NCI-H1436 (cell line): ENCODE measurements at places on chromosomes 6 and 20.

DNA sequence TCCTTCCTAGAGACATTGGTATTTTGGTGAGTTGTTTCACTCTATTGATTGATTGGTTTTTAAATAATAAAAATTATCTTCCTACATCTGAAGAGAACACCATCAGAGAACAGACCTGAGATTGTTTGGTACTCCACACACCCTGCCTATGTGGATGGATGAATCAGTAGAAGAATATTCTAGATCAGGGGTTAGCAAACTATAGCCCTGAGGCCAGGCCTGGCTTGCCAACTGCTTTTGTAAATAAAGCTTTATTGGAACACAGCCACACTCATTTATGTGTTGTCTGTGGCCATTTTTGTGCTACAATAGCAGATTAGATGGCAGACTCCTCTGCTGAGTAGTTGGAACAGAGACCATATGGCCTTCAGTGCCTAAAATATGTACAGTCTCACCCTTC lies 139.6 kb upstream of the INSM1 start:
- no peak for DNase-seq

- DNase-seq = no peak
Measured at GRCh38 chr6:113112086-113112485, 745.1 kb upstream of the MARCKS start.

DNA sequence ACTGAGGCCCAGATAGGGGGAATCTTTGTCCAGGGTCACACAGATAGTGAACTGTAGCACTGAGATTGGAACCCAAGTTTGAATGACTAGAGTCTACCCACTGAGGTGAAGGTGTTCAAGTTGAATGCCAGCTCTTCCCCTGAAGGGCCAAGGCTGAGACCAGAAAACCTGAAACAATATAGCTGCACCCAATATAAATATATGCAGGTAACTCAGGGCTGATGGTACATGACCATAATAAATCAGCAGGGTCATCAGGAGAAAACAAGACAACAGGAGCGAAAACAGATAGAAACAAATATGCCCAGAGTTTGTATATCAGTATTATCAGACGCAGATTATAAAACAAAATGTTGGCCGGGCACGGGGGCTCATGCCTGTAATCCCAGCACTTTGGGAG lies 4.0 kb upstream of the RBCK1 start:
- DNase-seq = no peak

DNA sequence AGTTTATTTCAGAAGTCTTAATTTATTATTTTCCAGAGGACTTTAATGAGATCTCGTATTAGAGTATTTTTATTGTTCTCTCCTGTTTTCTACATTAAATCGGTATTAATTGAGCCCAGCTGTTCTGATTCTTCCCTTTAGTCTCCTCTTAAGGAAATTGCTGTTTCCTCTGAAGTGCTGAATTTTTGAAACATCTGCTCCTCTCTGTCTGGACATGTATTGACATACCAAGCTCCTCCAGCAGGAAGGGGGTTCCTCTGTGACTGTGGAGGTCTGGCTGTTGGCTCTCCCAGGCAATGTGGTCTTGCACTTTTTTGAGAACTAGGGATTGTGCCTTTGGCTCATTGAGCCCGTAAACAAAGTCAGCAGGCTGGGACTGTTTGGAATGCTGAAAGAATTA lies 74.9 kb downstream of the MAP3K4 start:
- DNase-seq = no peak

GRCh38 chr20:38092260-38092857 lies 58.8 kb downstream of the RPRD1B start:
- peak; percentile 31 for DNase-seq

- no peak for DNase-seq
Measured at GRCh38 chr6:108432792-108433191, 127.9 kb upstream of the FOXO3 start.

DNA sequence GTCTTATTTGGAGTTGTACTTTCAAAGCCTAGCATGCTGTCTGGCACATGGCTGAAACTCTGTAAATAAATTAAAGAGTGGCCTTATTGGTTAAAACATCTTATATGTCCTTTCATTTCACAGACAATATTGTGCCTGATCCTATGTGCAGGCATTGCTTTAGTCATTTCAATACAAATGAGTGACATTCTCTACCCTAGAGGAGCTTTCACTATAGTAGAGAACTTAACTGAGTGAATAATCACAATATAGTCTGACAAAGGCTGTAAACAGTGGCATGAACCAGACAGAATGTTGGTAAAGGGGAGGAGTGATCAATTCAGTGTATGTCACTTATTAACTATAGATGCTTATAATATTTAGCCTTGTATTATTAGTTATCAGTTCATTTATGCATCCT lies 481.8 kb downstream of the TFAP2B start:
- DNase-seq = no peak

DNA sequence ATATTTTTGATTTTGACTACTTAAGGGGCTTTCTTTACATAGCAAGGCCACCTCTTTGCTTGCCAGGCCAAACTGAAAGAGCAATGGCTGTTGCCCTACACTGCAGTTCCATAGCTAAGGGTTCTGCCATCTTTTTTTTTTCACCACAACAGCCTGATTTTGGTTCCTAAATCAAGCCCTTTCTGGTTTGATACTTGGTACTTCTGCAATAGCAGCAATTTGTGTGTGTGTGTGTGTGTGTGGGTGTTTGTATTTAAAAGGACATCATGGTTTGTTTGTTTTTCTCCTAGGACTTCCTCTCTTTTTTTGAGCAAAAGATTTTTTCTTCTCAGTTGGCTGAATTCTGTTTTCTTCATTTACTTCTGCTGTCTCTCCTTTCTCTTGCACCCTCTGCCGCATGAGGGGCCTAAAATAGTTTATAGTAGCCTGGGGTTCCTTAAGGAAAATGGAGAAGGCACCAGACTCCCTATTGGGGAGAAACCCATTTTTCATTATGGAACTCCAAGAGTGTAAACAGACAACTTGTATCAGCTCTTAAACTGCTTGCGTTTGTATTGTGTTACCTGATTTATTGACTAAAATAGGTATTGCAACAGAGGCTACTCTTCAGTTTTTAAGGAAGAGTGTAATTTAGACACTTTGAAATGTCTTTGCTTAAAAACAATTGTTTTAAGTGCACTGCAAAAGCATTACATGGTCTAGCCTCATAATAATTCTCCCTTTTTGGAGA lies 12.2 kb upstream of the GCLC start:
- no peak for DNase-seq

- no peak for DNase-seq
Measured at GRCh38 chr6:166471797-166472260, 89.1 kb upstream of the MPC1 start.

- no peak for DNase-seq
Measured at GRCh38 chr20:8390037-8390433, 258.0 kb downstream of the PLCB1 start.

DNA sequence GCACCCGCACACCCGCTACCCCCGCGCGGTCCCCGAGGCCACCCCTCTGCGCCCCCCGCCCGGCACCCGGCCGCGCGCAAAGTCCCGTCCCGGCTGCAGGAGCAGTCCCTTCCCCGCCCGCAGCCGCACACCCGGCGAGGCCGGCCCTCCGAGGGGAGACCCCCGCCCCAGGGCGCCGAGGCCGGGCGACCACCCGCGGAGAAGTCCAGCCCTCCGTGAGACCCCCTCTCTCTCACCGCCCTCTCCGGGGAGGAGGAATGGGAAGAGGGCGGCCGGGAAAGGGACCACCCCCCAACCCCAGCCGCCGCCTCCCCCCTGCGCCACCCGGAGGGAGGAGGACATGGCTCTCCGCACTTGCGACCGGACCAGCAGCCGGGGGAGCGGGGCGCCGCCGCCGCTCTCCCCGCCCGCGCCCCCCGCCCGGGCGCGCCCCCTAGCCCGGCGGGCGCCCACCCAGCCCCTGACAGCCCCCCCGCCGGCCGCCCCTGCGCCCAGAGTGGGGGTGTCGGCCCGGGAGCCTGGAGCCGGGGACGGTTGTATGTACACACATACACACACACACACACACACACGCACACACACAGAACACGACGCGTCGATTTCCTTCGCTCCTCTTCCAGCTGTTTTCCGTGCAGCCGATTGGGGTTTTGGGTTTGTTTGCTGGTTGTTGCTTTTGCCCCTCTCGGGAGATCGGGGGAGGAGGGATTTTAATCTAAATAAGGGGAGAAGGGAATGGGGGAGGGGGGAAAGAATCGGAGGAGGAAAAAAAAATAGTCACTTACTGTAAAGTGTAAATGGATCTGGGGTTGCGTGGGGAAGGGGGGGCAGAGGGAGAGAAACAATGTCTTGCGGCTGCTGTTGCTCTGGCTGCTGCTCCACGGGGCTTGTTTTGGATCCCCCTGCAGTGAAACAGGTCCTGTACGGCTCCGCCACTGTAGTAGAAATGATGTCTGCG lies at the start of gene ATXN1:
Gene ATXN1 (minus strand): TSS at position 945 of the 955 bp plus-strand sequence.
- peak; percentile 18 for DNase-seq

DNA sequence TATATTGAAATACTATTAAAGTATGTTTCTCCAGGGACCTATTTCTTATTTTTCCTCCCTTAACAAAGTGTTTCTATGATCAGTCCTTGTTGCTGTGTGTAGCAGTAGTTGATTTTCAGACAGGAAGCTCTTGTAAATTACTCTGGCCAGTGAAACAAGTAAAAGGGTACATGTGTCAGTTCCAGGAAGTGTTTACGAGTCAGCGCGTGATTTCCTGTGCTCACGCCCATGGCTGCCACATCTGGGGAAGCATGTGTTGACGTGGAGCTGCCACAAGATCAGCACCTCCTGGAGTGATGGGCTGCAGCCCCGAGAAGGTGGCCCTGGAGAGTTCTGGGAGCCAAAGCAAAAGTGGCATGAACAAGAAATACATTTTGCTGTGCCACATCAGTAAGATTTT lies 38.6 kb upstream of the GGTLC1 start:
- no peak for DNase-seq

DNA sequence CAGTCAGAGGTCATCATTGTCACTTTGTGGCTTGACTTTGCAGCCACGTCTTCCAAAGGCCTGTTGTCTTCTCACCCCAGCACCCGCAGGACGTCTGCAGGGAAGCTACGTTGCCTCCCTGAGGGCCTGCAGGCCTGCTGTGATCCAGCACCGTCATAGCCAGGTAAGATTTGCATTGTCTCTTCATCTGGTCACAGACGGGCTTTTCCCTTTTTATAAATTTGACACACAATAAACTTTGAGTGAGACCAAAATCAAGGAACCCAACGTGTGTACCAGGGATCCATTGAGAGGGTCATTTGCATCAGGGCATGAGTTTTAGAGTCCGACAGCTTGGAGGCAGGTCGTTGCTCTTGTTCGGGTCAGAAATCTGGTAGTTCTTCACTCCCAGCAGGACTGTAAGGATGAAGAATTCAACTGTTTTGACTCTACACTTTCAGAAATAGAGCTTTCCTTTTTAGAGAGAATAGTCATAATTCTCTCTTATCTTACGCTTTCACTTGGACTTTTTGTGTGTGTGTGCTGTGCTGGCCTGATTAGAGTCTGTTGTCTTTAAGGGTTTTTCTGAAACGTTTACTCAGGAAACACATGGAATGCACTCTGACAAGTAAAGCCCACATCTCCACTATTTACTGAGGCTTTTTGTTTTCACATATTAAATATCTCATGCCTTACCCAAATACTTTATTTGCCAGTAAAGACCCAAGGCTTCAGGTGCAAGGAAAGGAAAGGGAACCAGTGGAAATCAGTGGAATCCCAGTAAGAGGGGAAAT lies 177.2 kb upstream of the TAB2 start:
- no peak for DNase-seq

DNA sequence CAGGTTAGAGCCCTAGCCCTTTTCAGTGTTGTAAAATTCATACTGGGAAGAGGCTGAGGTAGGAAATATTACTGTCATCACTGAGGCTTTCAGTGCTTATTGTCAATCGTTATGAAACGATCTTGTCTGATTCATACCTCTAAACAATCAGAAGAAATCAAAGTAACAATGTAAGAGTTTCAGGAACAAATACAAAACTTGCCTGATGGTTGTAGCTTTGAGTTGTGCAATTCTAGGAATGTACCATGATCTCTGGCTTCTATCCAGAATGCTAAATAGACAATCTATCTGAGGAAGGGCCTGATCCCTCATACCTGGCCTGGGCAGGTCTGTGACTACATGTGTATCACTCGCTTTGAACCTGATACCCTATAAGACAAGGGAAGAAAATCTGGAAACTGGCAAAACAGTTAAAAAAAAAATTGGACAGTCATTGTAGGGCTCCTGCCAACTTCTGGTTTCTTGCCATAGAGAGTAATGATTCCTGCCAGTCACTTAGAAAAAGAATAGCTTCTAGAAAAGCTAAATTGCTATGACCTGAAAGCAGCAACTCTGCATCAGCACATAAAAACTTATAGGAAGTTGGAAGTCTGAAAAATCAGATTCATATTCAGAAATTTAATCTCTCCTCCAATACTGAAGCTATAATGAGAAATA lies 234.7 kb downstream of the BTBD9 start:
- no peak for DNase-seq

GRCh38 chr20:5602346-5602745 lies 147.9 kb upstream of the SHLD1 start:
- DNase-seq = no peak

- no peak for DNase-seq
Measured at GRCh38 chr6:140160909-140161308, 786.5 kb upstream of the CITED2 start.

GRCh38 chr20:34045294-34045693 lies 51.6 kb downstream of the RALY start:
- DNase-seq = no peak

GRCh38 chr20:54539521-54540046 lies 64.2 kb downstream of the DOK5 start:
- DNase-seq = no peak

DNA sequence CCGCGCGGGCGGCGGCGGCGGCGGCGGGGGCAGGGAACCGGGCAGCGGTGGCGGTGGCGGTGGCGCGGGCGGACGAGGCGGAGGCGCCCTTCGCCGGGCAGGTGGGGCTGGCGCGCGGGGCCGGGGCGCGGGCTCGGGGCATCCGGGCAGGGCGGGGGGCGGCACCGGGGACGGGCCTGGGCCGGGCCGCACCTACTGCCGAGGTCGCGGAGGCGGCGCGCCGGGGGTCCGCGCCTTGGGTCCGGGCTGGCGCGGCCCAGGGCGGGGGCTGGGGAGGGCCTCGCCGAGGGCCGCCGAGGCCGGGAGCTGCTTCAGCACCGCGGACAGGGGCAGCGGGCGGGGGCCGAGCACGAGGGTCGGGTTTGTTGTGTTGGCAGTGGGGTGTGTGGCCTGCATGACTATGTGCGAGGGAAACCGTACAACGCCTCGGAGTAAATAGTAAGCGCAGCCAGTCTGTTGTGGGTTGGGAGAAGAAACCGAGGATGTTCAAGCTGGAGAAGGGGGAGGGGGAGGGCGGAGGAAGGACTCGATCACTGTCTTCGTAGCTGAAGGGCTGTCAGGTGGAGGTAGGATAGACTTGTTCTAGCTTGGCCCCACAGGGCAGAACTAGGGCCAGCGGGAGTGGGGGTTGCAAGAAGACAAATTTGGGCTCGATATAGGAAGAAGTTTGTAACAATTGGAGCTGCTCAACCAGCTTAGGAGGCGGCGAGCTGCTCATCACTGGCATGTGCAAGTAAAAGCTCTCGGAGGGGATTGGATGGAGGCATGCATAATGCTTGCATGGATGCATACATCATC lies 593 bp downstream of the MMP24 start:
- DNase-seq = no peak
